ENCODE measurements at places on chromosomes 3 and 15.

GRCh38 chr15:25437777-25438600 lies 835 bp downstream of the UBE3A start:
- peak; percentile 18 for DNase-seq

- no peak for DNase-seq
Observed at GRCh38 chr15:50049871-50050270, 69.2 kb downstream of the ATP8B4 start.

- DNase-seq, result no peak
Observed at GRCh38 chr3:123140550-123140949, 61.2 kb upstream of the SEC22A start.

GRCh38 chr3:143172795-143173145 lies 53.2 kb downstream of the CHST2 start:
- DNase-seq, result no peak

- peak; percentile 60 for DNase-seq
Observed at GRCh38 chr3:47824541-47825473, 21.9 kb downstream of the DHX30 start.

- no peak for DNase-seq
Observed at GRCh38 chr3:45904931-45905330, 18.6 kb downstream of the CCR9 start.

GRCh38 chr3:194330579-194330978 lies 20.5 kb downstream of the CPN2 start:
- no peak for DNase-seq

- DNase-seq, result no peak
Observed at GRCh38 chr15:25954398-25954797, 91.3 kb upstream of the ATP10A start.

DNA sequence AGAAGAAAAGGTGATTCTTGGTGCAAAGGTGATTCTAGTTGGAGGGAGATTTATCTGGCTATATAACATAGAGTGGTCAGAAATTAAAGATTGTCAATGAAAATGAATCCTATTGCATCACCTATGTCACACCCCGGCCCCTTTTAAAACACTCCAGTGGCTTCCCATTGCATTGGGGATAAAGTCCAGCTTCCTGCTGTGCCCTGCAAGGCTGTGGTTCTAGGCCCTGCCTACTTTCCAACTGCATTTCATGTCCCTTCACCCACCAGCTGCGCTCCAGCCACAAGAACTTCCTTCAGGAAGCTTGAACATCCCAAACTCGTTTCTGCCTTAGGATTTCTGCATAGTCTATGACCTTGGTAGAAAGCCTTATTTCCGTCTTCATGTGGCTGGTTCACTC lies 118.7 kb upstream of the UMPS start:
- no peak for DNase-seq

DNA sequence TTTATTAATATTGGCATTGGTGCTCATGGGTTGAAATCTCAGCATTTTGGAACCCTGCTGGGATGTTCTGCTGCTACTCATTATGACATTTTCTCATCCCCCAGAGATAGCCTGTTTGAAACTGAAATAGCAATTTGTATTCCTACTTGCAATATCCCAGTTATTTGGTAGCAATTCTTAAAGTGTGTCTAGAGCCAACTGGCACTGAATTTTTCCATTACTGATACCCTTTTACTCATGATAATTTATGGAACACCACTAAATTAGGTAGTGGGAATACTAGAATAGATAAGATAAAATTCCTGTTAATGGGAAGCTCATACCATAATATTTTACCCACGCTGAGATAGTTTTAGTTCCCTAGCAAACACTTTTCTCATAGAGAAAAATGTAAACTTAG lies 309.3 kb downstream of the SV2B start:
- no peak for DNase-seq

- DNase-seq, result no peak
Observed at GRCh38 chr3:62125380-62125779, 248.0 kb downstream of the FEZF2 start.

DNA sequence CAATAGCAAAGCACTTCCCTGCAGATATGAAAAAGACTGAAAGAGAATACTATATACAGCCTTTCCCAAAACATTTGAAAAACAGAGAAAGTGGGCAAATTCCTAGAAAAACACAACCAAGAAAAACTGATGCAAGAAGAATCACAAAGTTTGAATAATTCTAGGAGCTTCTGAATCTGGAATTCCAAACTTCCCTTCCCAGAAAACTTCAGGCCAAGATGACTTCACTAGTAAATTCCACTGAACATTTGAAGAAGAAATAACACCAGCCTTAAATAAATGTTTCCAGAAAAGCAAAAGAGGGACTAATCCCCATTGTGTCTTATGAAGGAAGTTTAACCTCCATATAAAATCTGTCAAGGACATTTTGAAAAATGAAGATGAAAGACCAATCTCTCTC lies 15.8 kb upstream of the NSMCE3 start:
- DNase-seq, result no peak

- DNase-seq, result no peak
Observed at GRCh38 chr15:39609166-39609916, 28.5 kb downstream of the THBS1 start.

DNA sequence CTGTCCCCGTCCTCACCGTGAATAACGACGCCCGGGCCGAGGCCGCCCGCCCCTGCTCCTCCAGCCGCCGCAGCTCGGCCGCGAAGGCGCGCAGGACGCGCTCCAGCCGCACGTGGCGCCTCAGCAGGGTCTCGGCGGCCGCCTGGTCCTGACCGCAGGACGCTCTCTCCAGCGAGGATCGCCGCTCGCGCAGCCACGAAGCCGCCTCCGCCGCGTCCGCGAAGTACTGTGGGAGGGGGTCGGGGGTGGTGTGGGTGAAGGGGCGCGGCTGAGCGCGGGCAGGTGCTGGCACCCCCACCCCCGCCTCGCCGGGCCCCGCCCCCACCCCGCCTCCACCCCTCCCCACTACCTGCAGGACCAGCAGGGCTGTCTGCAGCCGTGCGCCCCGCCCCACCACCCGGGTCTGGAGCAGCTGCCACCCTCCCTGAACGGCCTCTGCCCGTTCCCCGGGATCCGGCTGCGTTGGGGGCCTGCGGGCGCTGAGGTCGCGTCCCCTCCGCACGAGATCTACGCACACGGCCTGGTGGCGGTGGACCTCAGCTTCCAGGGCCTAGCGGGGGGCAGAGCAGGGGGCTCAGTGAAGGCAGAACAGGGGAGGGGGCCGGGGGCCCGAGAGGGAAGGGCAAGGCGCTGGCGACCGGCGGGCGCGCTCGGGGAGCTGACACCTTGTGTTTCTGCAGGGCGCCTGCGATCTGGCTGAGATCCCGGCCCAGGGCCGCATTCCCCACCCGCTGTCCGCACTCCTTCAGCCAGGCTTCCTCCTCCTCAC lies 11.7 kb downstream of the SPTBN5 start:
- no peak for DNase-seq

DNA sequence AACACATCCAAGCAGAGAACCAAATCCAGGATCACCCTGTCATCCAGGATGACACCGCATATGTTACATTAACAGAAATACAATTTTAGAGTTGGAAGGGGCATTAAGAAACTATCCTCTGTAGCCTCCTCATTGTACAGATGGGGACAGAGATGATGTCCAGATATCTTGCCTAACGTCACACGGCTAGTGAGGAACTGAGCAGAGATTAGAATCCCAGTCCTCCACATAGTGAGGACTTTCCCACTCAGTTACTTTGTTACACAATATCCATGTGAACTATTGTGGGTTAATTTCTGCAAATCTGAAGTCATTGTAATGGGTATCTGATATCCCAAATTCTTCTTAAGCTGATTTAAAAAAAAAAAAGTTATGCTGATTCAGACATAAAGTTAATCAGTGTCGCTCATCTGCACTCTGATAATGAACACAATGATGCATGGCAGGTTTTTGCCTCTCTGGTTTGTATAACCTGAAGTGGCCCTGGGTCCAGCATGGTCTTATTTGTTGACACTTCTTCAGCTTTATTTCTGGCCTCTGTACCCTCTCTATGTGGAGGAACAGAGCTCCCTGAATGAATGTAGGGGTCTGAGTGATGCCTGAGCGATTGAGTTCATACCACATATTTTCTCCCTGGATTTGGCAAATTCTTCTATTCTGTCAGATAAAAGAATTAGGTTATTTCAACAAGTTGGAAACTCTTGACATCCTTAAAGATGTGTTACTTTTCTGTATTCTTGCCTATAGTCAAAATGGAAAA lies 76.0 kb upstream of the LIMD1 start:
- DNase-seq, result no peak

DNA sequence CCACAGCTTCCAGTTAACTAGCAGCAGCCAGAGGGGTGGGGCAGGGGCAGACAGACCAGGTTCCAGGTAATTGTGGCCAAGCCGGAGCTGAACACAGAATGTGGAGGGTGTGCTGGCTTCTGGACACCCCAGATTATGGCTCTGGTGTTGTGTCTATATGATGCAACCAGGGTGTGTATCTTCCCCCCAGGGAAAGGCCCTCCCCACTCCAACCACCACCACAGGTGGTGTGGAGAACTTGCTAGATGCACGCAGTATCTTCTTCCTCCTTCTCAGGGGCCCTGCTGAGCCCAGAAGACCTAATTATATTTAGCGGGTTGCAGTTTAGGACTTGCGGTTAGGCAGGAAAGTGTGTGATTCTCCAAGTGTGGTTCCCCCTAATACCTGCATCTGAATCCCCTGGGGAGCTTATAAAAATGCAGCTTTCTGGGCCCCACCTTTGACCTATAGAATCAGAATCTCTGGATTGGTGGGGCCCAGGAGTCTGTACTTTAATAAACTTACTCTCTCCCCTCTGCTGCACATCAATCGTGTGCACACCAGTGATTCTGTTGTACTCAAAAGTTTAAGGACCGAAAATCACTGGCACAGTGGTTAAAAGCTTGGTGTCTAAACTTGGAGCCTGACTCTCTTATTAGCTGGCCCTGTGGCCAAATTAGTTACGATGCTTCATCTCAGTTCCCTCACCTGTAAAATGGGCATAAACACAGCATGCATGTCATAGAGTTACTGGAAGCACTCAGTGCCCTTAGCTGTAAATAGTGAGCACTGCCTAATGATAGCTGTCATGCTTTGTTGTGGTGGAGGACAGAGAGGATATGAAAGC lies 379.1 kb upstream of the PROK2 start:
- no peak for DNase-seq

- DNase-seq, result no peak
Observed at GRCh38 chr15:68818769-68819494, 1.8 kb downstream of the ANP32A start.

- no peak for DNase-seq
Observed at GRCh38 chr15:74552773-74553441, 11.9 kb downstream of the ARID3B start.

DNA sequence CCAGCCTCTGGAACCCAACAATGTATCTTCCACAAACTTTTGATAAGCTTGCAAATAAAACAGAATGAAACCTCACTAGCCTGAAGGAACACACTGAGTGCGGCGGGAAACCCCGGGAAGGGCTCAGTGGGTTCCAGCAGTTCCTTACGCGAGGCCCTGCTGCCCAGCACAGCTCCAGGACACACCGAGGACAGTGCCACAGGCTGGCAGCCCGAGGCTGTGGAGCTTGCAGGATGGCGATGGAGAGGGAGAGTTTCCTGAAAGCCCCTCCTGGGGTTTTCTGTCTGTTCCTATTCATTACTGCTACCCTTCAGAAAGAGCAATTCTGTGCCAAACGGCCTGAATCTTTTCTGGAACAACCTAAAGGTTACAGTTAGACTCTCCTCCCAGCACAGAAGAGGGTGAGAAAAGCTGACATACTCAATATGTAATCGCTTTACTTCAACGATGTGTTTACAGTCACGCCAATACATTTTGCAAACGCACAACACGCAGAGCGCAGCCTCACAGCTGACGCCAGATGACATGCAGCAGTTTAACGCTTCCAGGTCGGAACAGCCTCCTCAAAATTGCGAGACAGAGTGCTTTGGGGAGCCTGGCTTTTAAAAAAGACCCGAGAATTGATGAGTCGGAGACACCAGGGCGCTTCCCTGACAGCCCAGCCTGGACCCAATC lies 57.1 kb upstream of the RPL32 start:
- no peak for DNase-seq

DNA sequence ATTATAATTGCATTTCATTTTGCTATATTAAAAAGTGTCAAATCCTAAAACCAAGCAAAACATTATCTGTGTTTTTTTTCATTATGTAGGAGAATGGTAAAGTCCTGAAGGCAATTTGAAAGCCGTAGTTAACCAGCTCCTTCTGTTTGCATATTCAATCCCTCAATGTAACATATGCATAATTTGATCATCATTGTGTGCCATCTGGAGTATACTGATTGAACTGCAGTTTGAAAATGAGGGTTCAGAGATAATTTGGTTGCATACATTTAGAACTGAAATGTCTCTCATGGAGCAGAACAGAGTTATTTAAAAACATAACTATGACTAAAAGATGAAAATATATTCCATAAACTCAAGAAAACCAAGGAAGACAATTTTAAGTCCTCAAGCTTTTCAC lies 518.6 kb downstream of the GBE1 start:
- DNase-seq, result no peak

- no peak for DNase-seq
Observed at GRCh38 chr3:67083277-67083676, 85.2 kb downstream of the KBTBD8 start.

DNA sequence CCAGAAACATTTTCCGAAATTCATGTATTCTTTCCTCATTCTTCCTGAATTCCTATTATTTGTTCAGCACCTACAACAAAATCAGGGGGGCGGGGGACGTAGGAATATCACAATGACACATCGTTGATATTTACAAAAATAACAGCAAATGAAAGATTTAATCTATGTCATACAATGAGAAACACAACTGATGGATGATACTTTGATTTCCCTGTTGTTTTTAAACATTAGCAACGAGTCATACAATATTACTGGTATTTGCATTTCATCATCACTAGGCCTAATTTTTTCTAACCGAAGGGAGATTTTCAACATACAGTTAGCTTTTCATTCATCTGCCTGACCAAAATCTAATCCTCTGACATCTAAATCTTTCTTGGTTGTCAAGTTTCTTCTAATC lies 45.3 kb upstream of the INO80 start:
- DNase-seq, result no peak

- DNase-seq, result no peak
Observed at GRCh38 chr15:43246261-43246774, 20.4 kb downstream of the TGM5 start.

- no peak for DNase-seq
Observed at GRCh38 chr3:8746780-8747345, 13.3 kb downstream of the CAV3 start.

DNA sequence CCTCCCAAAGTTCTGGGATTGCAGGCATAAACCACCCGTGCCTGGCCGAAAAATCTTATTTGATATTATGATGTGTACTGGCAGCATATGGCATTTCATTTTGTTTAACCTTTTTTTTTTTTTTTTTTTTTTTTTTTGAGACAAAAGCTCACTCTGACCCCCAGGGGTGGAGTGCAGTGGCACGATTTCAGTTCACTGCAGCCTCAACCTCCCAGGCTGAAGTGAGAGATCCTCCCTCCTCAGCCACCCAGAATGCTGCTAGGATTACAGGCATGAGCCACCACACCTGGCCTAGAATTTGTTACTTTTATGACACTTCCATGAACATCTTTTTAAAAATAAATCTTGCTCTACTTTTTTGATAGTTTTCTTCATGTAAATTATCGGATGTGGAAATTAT lies 12.0 kb downstream of the TERB2 start:
- DNase-seq, result no peak

DNA sequence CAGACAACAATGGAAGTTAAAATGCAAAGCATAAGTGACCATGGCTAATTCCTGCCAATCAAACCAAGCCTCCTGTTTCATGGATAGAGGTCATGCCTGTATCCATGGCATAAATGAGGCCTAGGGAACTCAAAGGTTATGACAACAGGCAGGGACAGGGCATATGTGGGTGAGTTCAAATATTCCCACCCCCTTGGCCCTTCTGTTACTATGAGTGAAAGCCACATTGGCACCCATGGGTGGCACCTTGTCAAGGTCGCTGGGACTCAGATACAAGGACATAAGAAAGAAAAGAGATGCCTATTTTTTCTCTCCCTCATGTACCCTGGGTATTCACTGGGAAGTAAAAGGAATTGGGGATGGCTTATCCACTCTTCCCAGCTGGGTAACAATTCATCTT lies 25.3 kb upstream of the TMEM45A start:
- no peak for DNase-seq

Data from caudate nucleus (tissue), 63 donors.